T47D (cell line): ENCODE measurements at places on chromosomes 1 and 21.

DNA sequence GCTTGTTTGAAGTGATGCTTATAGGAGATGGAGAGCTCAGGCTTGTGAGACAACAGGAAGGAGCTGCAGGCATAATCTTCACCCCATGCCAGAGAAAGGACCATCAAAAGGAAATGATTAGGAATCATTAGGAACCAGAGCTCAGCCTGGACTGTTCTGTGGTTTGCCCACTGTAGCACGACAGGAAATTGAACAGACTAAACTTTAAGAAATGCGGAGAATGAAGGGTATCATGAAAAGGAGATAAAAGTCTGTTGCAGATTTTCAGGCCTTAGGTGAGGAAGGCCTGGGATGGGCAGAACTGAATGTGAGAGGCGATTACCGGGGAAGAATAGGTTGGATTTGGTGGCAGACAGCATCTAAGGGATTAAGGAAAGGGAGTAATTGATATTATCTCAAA, 292.0 kb upstream of the PLXNA2 start:
- no peak for DNase-seq

DNA sequence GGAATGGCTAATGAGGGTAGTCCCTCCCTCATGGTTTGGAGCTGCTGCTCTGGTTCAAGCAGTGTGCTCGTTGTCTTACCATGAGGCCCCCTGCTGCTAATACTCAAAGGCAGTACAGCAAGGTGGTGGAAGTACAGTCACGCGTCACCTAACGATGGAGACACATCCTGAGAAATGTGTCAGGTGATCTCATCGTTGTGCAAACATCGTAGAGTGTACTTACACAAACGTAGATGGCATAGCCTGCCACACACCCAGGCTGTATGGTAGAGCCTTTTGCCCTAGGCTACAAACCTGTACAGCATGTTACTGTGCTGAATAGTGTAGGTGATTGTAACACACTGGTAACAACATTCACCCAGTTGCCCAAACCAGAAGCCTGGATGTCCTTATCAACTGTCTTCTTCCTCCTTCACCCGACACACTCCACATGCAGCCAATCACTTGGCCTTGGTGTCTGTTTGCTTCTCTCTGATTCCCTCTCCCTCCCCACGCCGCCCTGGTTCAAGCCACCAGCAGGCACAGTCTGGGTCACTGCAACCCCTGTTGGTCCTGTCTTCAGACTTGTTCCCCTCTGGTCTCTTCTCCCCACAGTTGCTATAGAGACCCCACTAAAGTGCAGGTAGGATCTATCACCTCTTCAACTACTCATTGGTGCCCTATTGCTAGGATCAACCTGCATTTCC, 6.0 kb upstream of the KCNA2 start:
- DNase-seq, result no peak

DNA sequence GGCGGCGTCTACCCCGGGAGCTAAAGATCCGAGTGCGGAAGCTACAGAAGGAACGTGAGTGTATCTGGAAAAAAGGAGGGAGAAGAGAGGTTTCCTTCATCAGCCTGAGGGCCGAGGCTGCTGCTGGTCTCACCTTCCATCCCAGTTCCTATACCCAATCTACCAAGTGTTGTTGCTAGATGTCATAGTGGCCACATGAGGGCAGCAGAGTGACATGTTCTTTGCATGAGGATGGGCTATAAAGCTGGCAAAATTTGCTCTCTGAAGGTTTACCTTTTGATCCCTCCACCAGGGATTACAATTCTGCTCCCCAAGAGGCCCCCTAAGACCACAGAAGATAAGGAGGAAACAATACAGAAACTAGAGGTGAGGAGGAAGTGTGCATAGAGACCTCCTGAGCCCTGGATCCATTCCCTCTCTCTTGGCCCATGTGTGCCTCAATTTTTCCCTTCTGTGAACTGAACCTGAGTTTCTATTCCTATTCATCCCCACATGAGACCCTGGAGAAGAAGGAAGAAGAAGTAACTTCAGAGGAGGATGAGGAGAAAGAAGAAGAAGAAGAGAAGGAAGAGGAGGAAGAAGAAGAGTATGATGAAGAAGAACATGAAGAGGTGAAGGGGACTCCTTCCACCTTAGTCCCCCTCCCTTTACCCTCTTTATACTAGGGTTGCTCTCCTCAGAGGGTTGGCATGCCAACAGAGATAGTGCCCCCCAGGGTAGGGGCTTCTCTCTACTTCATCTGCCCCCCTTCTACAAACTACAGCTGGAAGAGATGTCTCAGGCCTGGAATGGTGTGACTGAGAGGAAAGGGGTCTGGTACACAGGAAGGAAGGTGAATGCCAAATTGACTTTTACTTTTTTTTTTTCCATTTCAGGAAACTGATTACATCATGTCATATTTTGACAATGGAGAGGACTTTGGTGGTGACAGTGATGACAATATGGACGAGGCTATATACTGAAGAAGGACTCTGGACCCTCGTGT, 13.3 kb downstream of the POLR3GL start:
- peak; percentile 91 for DNase-seq

DNA sequence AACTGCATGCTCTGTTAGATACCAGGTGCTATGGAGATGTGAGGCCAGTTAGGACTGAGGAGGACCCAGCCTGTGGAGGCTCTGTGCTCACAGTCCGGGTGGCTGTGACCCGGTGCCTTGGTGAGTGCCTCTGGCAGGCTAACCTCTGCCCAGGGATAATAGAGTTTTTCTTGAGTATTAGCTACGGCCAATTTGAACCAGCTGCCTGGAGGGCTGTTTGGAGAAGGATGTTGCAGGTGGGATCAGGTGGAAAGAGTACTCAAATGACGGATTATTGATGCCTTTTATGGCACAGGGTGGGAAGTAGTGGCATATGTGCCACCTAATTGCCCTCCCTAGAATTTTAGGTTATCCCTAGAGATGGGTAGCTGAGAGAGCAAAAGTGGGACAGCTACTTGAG, 182.7 kb downstream of the GRIK3 start:
- no peak for DNase-seq

GRCh38 chr1:204176049-204176448, 9.9 kb upstream of the REN start:
- no peak for DNase-seq

DNA sequence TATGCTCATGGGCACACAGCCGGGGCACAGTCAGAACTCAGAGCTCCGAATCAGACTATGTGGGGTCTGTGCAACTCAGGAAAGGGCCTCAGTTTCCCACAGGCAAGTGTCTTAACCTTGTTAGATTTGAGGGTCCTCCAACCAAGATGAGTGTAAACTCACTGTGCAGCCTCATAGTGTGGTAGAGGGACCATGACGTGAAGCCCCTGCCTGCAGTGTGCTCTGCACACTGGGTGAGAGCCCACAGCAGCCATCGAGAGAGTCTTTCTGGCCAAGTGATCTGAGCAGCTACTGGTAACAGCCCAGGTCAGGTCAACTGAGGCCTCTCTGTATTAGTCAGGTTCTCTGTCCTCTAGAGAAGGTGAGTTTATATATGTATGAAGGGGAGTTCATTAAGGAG, 592 bp upstream of the LYPD8 start:
- no peak for DNase-seq

GRCh38 chr1:164155347-164155746, 403.6 kb upstream of the PBX1 start:
- no peak for DNase-seq

- DNase-seq, result no peak
Measured at GRCh38 chr1:112061901-112062320, 72.4 kb upstream of the KCND3 start.

DNA sequence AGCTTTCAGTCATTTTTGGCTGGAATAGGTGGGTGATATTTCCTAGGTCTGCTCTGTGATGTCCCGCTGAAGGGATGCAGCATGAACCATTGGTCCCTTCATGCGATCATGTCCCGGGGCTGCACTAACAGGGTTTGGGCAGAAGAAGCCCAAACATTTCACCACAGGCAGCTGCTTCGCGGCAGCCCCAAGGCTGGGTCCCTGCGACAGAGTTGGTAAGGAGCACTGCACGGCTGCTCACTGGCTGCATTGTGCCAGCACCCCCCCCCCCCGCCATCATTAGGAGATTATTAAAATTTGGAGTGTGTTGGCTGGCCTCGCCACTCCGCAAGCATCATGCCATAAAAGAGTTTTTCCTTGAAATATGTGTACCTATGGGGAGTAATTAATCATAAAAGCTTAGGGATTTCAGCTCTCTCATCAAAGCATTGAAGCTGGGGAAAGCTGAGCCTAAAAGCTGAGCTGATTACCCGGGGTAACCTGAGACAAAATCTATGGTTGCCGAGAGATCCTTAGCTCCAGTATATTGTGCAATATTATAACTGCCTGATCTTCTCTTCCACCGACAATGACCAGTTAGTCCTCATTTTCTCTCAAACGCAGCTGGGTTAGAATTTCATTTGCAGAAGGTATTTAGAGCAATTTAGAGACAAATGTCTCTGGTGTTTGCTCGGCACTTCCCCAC, 62.5 kb downstream of the PEX14 start:
- no peak for DNase-seq

DNA sequence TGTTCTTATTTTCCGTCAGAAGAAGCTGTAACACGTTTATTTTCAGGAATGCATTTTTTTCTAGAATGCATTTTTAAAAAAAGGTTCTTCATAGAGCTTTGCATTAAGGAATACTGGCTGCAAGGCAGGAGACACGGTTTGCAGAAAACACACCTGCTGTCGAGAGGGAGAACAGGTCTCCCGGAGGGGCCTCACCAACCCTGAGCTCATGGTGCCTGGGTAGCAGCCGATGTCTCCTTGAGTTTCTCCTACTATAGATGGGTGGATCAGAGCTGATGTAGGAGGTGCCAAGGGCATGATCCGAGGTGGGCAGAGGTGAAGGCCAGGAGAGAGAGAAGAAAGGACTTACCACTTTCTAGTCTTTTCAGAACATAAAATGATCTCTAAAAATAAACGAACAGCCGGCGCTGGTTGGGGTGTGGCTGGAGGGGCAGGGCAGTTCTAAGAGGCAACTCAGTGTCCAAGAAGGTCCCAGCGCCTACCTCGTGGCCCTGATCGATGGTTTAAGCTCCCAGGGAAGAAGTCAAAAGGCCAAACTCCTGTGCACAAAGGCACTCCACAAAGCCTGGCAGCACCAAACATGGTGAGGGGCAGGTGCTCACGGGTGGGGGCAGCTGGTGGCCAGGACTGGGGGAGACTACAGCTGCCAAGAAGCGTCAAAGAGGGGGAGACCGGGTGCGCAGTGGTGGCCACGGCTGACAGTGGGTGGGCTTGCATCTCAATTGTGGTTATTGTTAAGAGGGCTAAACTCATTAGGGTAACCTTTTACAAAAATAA, 12.2 kb downstream of the MORN1 start:
- no peak for DNase-seq

DNA sequence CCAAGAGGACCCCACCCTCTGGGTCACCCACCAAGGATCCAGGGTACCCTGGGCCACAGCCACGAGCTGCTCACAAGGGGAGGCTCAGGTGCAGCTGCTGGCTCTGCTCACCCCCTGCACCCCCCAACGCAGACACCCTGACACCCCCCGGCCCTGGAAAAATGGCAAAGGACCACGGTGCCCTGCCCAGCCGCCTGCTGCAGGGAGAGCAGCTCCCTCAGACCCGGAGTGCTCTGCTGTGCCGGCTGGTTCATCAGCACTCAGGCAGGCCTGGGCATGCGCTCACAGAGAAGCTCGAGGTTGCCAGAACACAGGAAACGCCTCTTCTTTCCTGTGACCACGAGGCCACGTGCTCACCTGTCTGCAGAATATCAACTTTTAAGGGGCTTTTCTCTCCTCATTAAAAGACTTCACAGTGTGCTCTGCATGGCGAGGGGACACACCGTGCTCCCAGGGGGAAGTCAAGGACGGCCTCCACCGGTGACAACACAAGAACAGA, 4.3 kb upstream of the C1QTNF12 start:
- DNase-seq, result peak; percentile 44

GRCh38 chr1:93846206-93846991, 32.6 kb downstream of the DNTTIP2 start:
- DNase-seq, result peak; percentile 76

DNA sequence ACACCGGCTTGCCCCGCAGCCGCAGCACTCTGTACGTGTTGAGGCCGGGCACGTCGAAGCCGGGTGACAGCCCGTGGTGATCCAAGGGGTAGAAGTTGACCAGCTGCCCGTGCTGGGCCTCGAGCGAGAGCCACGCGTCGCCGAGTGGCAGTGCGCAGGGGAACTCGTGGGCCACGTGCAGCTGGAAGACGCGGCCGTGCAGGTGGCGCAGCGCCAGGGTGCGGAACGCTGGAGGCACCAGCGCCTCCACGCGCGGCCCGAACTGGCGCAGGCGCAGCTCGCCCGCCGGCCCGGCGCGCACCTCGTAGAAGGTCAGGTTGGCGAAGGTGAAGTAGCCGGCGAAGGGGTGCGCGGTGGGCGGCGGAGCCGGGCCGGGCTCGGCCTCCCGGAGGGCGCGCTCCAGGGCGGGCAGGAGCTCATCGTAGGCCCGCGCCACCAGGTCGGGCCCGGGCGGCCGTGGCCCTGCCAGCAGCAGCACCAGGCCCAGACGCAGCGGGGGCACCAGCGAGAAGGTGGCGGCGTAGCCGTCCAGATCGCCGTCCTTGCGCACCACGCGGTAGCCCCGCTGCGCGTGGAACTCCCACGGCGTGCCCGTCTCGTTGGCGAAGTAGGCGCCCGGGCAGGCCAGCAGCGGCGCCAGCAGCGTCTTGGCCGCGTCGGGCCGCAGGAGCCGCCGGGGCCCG, 19.5 kb downstream of the LACTBL1 start:
- no peak for DNase-seq

DNA sequence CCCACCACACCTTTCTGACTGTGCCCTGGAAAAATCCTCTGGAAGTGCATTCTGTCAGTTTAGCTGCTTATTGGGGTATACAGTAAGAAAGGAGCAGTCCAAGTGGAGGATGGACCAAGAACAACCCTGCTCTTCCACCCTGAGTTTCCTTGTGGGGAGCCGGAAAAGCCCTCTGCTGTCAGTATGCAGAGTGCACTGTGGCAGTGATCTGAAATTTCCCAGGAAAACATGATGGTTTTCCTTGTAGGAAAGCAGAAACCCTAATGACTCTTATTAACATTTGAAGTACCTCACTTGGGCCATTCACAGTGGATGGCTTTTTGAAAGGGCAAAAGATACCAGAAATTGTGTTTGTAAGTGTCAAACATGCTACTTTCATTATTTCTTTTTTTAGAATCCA, 20.5 kb downstream of the ELAVL4 start:
- DNase-seq, result no peak

DNA sequence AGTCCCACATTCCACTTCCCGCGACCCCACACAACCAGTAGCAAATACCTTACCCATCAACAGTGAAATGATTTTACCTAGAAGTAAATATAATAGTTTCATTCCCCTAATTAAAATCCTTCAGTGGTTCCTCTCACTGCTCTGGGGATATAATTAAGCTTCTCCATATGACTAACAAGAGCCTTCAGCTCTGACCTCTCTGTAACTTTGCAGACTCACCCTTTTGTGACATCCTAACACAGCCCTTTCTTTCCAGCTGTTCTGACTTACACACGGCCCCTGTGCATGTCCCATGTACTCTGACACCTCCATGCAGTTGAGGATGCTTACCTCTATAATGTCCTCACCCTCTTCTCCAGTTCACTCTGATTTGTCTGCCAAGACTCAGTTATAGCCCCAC, 137.3 kb upstream of the SPAG17 start:
- DNase-seq, result no peak

DNA sequence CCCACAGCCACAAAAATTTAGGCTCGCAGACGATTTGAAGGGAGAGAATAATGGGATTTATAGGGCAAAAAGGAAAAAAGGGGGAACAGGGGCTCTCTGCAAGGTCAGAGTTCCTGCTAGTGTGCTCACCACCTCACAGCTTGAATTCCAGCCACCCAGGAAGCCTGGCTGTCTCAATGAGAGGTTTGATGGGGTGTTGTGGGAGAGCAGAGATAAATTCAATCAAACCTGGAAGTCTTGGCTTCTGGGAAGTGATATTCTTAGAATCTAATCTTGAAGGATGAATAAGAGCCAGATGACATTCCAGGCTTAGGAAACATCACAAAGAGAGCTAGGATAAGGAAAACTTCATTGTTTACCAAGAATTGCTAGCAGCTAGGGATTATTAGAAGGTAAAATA, 47.4 kb upstream of the C21orf91 start:
- DNase-seq, result no peak
